ENCODE measurements at places on chromosomes 7 and 10. TPM values are rescaled to one million over a fixed set of nuclear protein-coding genes. Genes with fewer than 3 reads are reported as not detected.

DNA sequence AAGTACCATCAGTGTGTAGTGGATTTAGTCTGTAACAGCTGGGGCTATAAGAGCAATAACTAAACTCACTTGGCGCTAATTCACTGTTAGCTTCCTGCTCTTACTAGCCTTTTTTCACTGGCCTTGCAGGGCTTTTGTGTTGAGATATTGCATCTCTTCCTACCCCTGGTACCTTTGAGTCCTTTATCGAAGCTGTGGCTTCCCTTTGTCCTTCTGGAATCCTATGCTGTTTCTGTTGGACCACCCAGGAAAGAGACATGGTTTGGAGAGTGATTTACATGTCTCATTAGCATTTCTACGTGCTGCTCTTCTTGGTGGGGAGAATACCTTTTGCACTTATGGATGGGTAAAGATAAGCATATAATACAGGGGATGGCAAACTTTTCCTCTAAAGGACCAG, 103.8 kb downstream of the MLLT10 start:
- DNase-seq = no peak

GRCh38 chr7:126720232-126720631, 532.5 kb downstream of the GRM8 start:
- DNase-seq = no peak

GRCh38 chr10:33109788-33110469, 151.9 kb upstream of the ITGB1 start:
- no peak for DNase-seq

- no peak for DNase-seq
These were observed 107.5 kb downstream of the NPTX2 start for GRCh38 chr7:98724591-98724990.

GRCh38 chr10:126262233-126262838, 125.9 kb downstream of the ADAM12 start:
- DNase-seq = no peak

DNA sequence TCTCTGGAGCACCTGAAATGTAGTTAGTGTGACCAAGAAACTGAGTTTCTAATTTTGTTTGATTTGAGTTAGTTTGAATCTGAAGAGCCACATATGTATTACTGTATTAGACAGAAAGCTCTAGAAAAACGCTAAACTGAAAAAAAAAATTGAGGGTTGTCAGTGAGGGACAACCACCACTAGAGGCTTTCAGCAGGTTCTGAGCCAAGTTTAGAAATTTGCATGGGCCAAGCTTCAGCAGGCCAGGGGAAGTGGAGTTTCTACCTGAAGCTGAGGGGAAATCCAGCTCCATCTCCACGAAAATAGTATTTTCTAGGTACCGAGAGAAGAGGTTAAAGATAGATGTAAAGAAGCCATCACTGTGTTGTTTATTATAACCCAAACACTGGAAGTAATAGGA, 77.9 kb upstream of the PLXNA4 start:
- no peak for DNase-seq

DNA sequence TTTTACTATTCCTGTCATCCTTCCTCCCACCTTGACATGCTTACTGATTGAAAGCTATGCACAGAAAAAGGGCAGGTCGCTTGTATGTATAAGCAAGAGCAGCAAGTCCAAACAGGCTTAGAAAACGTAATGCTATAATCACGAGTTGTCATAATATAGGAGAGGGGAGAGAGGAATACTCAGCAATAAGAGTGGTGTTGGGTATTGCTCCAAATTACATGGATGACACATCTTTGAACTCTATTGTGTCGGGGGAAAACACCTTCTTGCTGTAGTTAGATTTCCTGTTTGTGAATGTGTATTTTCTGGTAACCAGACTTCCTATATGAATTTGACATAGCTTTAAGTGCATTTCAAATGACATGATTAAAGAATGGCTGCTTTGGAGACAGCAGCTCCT, 7.5 kb downstream of the MET start:
- no peak for DNase-seq

DNA sequence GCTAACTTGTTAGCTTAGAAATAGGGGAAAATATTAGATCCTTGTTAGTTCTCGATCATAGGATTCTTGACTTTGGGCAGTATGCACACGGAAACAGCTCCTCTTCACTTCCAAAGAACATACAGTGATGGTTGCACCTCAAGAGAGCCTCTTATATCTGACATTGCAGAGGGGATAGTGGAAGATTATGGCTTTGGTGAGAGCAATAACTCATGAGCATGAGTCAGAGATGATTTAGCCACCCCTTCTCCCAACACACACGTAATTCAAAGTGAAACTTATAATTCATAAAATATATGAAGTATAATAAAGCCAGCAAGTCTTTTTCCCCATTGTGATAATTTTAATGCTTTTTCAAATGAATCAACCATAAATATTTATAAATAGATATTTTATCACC, 683.7 kb downstream of the POM121L12 start:
- DNase-seq = no peak

GRCh38 chr7:36966636-36967035, 242.3 kb upstream of the AOAH start:
- DNase-seq = no peak

DNA sequence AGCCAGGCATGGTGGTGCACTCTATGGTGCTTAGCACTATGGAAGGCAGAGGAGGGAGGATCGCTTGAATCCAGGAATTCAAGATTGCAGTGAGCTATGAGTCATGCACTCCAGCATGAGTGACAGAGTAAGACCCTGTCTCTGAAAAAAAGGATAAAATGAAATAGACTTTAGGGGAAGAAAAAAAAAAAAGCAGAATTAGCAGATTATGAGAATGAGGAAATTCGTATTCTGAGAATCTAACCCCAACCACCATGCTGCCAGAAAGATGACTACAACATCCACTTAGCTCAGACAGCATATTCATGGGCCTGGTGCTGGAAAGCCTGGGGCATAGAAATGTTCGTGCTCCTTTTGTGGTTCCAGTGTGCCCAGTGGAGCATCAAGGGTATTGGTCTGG, 63.3 kb downstream of the TMEM26 start:
- no peak for DNase-seq

- no peak for DNase-seq
These were observed 321.2 kb downstream of the DNAJB6 start for GRCh38 chr7:157657741-157658740.

DNA sequence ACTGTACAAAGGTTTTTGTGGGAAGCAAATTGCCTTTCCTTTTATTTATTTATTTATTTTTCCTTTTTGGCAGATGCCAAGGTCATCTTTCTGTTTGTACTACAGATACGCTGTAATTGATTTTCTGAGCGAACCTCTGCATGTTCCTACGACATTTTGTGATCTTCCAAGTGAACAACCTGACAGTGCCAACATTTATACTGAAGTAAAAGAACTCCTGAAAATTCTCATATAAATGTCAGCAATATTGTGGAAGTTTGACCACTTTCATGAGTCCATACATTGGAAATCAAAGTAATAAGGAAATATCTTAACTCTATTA, 86.8 kb upstream of the EEPD1 start:
- no peak for DNase-seq

DNA sequence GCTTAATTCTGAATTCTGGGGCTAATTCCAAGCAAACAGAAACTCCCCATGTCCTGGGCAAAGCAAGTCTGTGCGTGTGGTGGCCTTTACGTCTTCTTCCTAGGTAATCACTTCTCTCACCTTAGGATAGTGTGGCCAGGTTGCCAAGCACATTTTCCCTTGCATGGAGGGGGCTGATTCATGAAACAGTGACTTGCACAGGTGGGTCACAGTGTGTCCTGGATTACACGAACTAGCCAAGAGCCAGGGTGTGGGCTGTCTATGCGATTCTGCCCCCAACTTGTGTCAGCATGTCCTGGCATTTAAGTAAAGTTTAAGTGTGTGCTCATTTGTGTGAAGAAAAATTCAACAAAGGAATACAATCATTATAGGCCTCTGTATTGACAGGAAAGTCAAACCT, 18.5 kb upstream of the SEM1 start:
- no peak for DNase-seq

The LIPN gene
- not detected for total RNA-seq

The CPSF4 gene
- 23.8 TPM for total RNA-seq

The ST8SIA6 gene
- 0.18 TPM for total RNA-seq

The ZNF365 gene
- 2.5 TPM for total RNA-seq
